ENCODE measurements at places on chromosomes 16 and 17. TPM values are rescaled to one million over a fixed set of nuclear protein-coding genes. Genes with fewer than 3 reads are reported as not detected.
A peak's percentile ranks its signal among the peaks of the same experiment; 100 is the strongest.

NRN1L gene
- not detected for total RNA-seq

PGP gene
- 42.4 TPM for total RNA-seq

EMC6 gene
- total RNA-seq, result 63.4 TPM

ARL5C gene
- total RNA-seq, result not detected

PRAC2 gene
- not detected for total RNA-seq

KRT33B gene
- total RNA-seq, result not detected

MYH11 gene
- total RNA-seq, result 8.0 TPM

MYCBPAP gene
- 0.55 TPM for total RNA-seq

ADCY9 gene
- 53.5 TPM for total RNA-seq

DNA sequence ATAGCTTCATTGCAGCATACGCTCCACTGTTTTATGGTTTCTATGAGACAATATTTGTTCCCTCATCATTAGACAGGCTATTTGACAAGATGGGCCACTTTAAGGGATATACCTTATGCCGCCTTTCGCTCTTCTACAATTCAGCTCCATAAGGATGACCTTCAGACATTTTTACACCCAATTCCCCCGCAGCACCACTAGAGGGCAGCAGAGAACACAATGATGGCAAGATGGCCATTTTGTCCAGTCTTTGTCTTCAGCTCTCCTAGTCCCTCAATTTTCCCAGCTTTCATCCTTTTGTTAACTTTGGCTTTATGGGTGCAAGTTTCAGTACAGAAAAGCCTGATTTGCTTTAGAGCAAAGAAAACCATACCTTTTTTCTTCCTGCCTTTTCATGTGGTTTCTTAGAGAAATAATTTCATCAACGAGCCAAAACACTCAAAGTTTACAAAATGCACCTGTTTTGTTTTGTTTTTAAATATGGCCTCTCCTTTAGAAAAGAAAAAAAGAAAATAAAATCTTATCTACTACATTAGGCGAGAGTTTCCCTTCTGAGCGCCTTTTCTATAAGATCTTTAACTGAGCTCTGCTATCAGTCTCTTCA is 355.3 kb downstream of the TOX3 start:
- DNase-seq, result peak; percentile 40

DNA sequence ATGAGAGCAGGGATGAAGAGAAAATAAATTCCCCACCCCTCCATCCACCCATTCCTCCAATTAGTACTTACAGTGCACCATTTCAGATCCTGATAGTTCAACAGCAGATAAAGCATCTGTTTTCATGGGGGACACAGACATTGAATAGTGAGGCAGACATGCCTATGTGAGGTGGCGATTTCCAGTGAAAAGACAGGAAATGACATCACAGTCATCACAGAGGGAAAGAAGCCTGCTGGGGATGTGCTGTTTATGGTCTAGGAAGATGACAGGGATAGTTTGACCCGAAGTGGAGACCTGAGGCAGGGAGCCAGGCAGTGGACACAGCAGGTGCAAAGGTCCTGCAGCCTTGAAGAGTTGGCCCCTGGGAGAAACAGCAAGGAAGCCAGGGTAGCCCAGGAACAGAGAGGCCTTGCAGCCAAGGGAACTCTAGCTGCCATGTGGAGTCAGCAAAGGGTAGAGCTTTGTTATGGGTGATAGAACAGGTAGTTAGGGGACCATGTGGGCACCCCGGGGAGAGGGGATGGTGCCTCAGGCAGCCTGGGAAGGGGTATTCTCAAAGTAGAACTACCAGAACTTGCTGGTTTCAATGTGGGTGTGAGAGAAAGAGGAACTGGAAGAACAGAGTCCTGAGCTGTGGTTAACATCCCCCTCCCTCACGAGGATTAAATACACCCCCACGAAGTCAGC is 256.6 kb downstream of the CPPED1 start:
- DNase-seq, result no peak

GRCh38 chr16:2514333-2515179 is 804 bp downstream of the ATP6V0C start:
- no peak for DNase-seq

DNA sequence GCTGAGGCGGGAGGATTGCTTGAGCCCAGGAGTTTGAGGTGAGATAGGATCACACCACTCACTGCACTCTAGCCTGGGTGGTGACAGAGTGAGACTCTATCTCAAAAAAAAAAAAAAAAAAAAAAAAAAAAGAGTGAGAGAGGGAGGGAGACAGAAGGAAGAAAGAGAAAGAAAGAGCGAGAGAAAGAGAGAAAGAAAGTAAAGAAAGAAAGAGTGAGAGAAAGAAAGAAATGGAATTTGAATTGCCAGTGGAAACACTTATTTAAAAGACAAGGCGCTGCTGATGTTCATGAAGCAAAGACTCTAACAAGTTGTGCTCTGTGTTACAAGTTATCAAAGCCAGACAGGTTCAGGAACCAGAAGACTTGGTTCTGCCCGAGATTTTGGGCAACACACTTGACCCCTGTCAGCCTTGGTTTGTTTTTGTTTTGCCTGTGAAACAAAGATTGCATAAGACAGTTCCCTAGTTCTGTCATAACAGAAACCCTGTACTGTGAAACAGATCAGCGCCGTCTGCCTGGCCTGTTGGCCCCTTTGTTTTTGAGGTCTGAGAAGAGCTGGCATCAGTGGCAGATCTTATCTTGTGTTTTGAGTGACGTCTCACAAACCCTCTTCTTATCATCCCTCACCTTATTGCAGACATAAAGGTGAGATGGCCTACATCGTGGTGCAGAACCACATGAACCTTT is 55.4 kb upstream of the ENDOV start:
- DNase-seq, result no peak

DNA sequence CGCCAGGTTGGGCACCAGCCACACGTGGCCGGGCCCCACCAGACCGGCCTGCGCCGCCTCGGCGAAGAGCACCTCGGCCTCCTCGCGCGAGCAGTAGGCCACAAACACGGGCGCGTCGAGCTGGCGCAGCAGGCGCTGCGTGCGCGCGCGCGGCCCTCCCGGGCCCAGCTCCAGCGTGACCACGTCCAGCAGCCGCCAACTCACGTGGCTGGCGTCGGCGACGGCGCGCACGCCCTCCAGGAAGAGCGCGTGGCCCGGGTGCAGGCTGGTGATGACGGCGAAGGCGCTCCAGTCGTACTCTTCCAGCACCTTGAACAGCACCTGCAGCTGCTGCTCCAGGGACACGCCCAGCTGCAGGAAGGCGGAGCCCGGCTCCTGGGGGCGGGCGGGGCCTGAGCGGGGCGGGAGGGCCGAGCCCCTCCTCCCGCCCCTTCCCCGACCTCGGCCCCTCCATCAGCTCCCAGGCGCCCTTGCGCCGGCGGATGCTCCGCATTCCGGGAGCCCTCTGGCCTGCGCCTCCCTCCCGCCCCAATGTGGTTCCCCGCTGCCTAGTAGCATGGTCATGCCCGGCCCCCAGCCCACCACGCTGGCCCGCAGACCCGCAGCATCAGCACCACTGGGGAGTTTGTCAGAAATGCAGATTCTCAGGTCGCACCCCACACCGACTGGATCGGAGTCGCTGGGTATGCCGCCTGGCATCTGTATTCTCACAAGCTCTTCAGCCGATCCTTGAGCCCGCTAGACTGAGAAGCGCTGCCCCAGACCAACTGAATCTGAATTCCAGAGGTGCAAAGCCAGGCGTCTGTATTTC is 7.2 kb downstream of the GRIN2C start:
- DNase-seq, result no peak

DNA sequence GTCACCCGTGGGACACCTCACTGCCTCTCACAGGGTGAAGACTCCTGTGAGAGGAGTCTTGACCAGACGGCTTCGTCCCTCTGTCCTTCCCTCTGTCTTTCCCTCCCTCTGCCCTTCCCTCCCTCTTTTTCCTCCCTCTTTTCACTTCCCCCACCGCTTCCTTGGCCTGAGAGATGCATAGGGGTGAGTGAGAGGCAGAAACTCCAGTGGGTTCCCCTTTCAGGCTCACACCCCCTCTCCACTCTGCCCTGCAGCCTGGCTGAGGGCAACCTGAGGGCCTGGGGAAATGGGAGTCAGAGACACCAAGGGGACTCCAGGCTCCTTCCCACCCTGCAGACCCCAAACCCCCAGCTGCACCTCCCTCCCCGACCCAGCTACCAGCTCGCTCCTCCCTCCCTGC is 14.6 kb upstream of the KRT17 start:
- DNase-seq, result no peak

- DNase-seq, result no peak
Measured at GRCh38 chr16:1973461-1974156, 1.8 kb downstream of the TBL3 start.

DNA sequence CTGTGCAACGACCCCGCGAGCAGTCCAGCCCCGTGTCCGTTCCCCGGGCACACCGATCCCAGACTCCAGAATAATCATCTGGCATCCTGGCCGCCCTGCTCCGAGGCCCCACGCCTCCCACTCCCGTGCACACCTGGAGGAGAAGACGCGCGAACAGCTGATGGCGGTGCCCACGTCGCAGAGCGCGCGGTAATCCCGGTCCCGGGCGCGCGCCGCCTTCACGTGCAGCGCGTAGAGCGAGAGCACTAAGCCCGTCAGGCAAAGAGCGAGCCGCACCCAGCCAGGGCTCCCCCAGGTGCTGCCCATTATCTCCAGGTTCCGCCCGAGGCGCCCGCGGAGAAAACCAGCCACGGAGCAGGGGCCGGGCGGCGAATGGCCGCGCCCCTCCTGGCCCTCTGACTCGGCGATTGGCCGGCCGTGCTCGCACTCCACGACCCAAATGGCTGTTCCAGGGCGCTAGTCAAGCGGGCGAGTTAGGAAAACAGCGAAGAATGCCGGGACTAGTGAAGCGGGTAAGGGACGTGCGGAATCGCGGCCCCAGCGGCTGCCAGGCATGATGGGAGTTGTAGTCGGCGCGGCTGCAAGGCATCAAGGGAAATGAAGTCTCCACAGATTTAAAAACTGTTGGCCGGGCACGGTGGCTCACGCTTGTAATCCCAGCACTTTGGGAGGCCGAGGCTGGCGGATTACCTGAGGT is at the start of gene VKORC1:
VKORC1 (minus strand) TSS at position 374 of the 697 bp plus-strand sequence; CDS start at position 306, 68 bp downstream.
- peak; percentile 96 for DNase-seq

GRCh38 chr16:25014500-25015147 is 545 bp downstream of the ARHGAP17 start:
- DNase-seq, result peak; percentile 66

DNA sequence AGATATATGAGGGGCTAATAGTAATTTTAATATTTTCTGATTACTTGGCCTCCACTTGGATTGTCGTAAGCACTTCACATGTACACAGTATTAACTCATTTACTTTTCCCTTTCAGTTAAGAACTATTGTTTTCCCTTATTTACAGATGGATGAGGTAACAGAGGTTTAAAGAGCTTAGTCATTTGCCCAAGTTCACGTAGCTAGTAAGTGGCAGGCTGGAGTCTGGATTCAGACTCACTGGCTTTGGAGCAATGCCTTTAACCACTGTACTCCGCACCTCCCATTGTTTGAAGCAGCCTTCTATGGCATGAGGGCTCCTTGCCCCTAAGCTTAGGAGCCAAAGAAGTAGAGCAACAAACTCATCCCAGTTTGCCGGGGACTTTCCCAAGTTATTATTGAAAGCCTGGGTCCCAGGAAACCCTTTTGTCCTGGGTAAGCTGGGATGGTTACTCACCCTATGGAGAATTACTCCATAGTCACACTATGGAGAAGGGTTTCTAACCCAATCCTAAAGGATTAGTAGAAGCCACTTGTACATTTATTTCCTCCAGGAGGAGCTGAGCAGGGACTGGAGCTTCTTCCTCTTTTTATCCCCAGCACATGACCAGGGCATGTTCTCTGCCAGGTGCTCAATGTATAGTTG is 12.3 kb downstream of the FOXL1 start:
- DNase-seq, result no peak

DNA sequence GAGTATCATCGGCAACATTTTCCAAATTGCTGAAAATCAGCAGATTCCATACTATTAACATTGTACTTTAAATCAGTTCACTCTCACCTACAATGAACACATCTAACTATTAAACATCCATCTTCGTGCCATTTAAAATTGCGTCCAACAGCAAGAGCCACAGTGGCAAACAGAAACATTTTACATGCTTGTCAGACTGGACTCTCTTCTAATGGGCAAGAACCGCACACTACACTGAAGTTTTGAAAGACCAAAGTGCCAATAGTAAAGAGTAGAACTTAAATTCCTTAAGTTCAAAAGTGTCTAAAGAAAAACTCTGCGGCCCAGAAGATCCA is 652 bp downstream of the RPS15A start:
- DNase-seq, result no peak

GRCh38 chr17:48809182-48809581 is 7.8 kb downstream of the TTLL6 start:
- DNase-seq, result no peak

DNA sequence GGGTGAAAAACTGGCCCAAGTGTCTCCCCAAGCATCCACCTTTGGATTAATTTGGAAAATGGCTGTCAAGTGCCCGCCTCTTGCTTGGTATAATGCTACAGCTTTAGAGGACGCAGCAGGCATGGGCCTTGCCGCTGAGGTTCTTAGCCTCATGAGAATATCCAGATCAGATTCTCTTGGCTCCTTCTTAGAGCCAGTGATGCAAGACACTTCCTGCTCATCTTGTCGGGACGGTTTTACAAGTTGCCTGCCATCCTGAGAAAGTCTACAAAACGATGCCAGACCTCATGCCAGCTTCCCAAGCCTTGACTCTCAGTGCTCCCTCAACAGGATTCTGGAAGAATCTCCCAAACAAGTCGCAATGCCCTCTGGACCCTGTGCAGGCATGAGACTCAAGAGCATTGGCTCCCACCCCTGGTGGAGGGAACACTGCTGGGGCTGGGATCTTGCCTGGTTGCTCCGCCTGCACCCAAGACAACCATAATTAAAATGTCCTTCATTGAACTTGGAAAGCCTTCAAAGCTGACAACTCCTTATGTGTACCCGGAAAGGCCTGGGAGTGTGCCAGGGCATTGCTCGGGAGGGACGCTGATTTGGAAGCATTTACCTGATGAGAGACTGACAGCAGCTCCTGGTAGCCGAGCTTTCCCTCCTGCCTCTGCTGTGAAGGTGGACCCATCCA is 25.8 kb upstream of the STH start:
- peak; percentile 76 for DNase-seq

DNA sequence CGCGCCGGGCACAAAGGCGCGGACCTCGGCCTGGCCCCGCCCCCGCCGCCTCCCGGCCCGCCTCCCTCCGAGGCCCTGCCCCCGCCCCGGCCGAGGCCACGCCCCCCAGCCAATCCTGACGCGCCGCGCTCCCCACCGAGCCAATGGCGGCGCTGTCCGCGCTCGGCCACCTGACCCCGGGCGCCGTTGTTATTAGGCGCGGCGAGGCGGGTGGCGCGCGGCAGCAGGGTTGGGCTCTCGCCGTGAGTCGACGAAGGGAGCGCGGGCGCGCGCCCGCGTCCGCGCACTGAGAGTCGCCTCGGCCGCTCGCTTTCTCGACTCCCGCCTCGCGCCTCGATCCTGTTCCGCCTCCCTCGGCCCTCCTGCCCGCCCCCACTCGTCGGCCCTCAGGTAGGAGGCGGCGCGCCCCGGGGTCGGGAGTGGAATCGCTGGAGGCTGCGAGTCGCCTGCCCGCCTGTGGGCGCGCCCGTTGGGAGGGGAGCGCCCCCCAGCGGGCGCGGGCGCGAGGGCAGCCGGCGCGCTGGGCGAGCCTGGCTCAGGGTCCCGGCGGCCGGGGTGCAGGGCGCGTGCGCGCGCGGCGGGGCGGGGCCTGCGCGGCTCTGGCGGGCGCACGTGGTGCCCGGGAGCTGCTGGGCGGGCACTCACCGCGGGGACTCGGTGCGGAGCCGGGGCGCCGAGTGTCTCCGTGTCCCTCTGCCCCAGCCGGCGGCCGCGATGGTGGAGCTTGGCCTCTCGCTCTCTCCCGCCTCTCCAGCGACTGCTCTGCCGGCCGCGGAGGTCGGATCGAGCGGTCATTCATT is 405 bp upstream of the CBLN1 start:
- DNase-seq, result peak; percentile 91
